ENCODE measurements at places on chromosomes 13 and 19.
A peak's percentile ranks its signal among the peaks of the same experiment; 100 is the strongest.

GRCh38 chr19:42475366-42475765, 32.6 kb upstream of the CXCL17 start:
- DNase-seq: no peak

GRCh38 chr19:35040826-35041547, 534 bp upstream of the HPN start:
- no peak for DNase-seq

DNA sequence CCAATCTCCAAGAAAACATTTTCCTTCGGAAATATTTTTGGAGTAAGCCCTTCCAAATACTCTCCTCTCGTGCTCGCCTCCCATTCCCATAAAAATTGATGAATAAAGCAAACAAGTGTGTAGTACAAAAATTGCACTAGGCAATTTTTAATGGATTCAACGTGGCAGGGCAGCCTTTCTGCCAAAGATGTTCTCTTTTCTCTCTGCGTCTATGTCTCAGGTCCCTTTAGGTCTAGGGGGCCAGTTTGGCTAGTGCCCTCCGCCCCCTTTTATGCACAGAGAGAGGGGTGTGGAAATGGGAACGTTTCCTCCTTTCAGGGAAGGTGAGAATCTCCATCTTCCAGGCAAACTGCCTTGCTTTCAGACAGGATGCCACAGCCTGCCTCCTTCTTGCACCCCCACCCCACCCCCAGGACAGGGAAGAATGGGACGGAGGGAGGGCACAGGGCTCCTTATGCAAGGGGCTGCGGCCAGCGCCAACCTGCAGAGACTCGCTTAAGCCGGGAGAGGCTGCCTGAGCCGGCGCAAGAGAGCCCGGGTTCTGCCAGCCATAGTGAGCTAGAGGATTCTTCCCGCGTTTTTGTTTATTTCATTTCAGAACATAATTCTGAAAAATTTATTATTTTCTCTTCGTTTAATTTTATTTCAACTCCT, 2.7 kb upstream of the ZIC2 start:
- no peak for DNase-seq

DNA sequence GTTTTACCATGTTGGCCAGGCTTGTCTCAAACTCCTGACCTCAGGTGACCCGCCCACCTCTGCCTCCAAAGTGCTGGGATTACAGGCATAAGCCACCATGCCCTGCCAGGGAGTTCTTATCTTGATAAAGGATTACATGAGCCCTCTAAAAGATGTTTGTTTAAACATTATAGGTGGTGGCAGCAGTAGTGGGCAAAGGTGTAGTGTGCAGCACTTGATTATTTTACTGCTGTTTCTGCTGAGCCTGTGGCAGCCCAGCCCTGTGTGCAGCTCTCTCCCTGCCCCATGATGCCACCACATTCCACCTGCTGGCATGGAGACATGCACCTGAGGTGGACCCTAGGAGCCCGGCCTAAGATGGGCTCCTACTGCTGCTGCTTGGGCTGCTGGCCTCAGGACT, 54.0 kb downstream of the ZNF429 start:
- DNase-seq: no peak

DNA sequence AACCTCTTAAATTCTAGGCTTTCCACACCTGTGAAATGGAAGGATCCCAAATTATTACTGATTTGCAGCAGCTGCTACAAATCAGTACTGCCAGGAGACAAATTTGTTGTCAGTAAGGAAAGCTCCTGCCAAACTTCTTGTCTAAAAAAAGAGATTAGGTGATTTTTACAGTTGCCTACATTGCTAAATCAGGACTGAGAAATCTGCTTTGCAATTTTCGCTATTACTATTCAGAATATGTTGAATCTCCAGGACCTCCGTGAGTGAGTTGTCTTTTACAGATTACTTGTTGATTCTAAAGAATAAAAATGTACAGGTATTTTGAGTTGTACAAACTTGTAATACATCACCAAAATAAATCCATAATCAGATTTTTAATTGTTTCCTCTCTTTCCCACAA, 1815.9 kb downstream of the PCDH9 start:
- no peak for DNase-seq

GRCh38 chr19:2602391-2603181, 99.9 kb downstream of the GNG7 start:
- DNase-seq: peak; percentile 88

DNA sequence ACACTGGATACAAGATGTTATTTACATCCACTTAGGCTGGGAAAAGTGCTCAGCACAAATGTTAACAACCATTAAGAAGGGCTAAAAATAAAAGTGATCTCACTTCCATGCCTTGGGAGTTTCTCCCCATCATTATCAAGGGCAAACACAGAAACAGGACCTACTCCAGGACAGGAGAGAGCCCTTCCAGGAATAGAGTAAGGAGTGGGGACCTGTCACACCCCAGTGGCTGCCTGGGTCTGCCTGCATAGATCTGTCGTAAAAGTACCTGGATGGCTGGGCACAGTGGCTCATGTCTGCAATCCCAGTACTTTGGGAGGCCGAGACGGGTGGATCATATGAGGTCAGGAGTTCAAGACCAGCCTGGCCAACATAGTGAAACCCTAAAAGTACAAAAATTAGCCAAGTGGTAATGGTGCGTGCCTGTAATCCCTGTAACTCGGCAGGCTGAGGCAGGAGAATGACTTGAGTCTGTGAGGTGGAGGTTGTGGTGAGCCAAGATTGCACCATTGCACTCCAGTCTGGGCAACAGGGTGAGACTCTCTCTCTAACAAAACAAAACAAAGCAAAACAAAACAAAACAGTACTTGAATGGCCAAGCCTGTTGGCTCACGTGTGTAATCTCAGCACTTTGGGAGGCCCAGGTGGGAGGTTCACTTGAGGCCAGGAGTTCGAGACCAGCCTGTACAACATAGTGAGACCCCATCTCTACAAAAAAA, 5.6 kb downstream of the ATP8A2 start:
- DNase-seq: no peak

DNA sequence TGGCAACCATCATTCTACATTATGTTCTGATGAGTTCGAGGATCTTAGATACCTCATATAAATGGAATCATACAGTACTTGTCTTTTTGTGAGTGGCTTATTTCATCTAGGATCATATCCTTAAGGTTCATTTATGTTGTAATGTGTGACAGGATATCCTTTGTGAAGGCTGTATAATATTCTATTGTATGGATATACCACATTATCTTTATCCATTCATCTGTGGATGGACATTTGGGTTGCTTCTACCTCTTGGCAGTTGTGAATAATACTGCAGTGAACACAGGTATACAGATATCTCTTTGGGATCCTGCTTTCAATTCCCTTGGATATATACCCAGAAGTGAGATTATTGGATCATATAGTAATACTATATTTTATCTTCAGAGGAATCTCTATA, 33.2 kb upstream of the RFC3 start:
- DNase-seq: no peak

Measured in trophoblast cell (in vitro differentiated cells and primary cell).